ENCODE measurements at places on chromosomes 4 and X.
A peak's percentile ranks its signal among the peaks of the same experiment; 100 is the strongest.

GRCh38 chr4:118270492-118270891 is 82.3 kb downstream of the PRSS12 start:
- DNase-seq = peak; percentile 45

DNA sequence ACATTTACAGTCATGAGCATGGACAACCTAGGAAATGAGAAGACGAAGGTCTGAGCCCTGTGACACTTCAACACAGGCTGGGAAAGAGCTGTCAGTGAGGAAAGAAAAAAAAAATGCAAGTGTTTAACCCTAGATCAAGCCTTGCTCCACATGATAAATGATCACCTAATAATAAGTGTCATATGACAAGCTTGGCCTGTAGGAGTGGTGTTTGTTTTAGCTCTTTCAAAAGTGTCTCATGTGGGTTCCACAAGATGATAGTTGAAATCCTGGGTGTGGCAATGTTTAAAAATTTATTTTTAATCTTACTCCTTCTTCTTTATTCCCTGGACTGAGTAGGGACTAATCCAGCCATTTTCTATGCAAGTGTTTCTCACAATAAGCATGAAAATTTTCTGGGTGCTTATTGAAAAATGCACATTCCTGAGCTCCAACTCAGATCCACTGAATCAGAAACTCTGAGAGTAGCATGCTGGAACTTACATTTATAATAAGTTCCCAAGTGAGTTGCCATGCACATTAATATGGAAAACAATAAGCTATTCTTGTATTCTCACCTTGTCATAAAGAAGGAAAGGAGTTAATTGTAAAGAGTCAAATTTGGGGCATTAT is 138.3 kb downstream of the AREG start:
- DNase-seq = no peak

DNA sequence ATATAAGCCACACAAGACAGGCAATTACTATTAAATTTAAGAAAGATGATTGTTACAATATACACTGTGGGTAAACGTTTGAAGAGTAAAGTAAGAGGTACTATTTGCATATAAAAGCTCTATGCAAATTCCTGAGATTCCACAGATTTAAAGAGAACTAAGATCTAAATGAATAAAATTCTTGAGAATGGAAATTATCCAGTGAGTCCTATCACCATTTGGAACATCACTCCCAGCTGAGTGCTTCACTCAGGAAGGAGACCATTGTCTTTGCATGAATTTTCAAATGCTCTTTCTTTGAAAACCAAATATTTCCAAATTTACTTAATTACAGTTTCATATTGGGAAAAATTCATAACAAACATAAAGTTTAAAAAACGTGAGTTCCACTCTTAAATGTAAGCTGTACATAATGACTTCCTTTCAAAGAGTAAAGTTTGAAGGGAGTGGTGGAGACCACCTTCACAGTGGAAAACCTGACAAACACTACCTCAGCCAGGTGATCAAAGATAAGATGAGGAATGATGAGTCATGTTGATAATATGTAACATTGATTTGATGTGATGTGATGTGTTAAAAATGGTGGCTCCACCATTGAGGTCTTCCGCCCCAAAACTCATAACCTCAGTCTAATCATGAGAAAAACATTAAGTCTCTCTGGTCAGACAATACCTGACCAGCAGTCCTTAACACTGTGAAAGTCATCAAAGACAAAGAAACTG is 159.9 kb downstream of the BANK1 start:
- no peak for DNase-seq

- no peak for DNase-seq
Measured at GRCh38 chr4:63589796-63590195, 819.5 kb downstream of the TECRL start.

DNA sequence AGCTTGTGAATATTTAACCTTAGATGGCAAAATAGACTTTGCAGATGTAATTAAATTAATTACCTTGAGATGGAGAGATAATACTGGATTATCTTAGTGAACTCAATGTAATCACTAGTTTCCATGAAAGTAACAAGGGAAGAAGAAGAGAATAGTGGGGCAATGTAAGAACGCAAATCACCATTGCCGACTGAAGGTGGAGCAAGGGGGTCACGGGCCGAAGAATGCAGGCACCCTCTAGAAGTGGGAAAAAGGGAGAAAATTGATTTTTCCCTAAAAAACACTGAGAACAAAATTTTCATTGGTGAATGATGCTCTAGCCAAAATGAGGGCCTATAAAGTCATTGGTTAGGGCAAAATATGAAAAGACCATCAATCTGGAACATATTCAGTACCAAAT is 375.6 kb upstream of the EPHA5 start:
- no peak for DNase-seq

- DNase-seq = no peak
Measured at GRCh38 chrX:106783716-106784115, 18.8 kb upstream of the TBC1D8B start.

GRCh38 chr4:187171706-187172339 is 448.2 kb upstream of the FAT1 start:
- DNase-seq = peak; percentile 75
